ENCODE measurements at places on chromosomes 12 and 14.

DNA sequence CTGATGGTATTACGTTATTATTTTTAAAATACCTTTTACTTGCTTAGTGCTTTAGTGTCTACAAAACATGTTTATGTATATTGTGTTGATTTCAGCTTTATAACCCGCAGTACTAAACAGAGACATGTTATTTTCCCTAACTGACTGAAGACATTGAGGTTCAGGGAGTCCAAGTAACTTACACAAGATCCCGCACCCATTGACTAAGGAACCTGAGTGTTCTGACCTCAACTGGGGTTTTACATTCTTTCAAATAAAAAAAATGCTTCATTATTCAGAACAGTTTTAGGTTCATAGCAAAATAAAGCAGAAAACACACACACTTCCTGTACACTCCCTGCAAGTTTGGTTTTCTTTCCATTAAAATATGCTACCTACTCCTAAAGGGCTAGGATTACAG is 60.4 kb upstream of the METAP2 start:
- no peak for DNase-seq

GRCh38 chr12:1719139-1719538 is 28.3 kb downstream of the ADIPOR2 start:
- DNase-seq: no peak

- DNase-seq: no peak
Observed at GRCh38 chr14:64442300-64442988, 22.9 kb upstream of the AKAP5 start.

DNA sequence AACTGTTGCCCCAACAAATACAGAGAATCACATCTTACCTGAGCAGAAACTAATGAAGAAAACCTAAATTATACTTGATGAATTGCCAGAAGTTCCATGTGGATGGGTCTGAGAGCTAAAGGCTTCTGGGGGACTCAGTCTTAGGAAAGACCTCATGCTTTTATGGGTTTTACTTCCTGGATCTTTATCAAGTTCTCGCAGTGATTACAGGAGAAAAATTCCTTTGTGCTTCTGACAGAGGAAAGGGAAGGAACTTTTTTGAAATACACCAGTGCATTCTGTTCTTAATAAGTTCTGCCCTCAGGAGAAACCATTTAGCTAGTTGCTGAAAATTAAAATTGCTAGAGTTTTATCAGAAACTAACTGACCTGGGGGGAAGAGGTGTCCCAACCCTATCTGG is 203.9 kb upstream of the KITLG start:
- no peak for DNase-seq

DNA sequence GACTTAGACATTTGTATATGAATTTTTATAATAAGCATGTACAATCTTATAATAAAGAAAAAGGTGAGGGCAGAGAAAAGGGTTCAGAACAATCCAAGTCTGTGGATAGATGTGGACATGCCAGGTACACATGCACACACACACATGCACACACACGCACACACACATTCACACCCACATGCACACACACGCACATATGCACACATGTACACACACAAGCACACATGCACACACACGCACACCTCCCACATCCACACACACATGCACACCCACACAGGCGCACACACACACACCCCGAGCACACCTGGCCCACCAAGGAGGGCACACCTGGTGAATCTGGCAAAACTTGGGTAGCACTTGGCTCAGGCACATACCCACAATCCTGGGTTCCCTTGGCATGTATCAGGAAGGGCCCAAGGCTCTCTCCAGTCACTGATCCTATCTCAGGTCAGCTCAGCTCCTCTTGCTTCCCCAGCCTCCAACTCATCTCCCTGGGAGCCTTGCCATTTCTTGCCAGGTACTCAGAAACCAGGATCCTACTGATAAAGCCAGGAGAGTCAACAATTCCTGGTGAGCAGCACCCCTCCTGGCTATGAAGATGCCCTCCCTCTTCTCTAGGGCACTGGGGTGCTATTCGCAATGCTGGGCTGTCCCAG is 18.6 kb upstream of the TMEM106C start:
- DNase-seq: no peak

DNA sequence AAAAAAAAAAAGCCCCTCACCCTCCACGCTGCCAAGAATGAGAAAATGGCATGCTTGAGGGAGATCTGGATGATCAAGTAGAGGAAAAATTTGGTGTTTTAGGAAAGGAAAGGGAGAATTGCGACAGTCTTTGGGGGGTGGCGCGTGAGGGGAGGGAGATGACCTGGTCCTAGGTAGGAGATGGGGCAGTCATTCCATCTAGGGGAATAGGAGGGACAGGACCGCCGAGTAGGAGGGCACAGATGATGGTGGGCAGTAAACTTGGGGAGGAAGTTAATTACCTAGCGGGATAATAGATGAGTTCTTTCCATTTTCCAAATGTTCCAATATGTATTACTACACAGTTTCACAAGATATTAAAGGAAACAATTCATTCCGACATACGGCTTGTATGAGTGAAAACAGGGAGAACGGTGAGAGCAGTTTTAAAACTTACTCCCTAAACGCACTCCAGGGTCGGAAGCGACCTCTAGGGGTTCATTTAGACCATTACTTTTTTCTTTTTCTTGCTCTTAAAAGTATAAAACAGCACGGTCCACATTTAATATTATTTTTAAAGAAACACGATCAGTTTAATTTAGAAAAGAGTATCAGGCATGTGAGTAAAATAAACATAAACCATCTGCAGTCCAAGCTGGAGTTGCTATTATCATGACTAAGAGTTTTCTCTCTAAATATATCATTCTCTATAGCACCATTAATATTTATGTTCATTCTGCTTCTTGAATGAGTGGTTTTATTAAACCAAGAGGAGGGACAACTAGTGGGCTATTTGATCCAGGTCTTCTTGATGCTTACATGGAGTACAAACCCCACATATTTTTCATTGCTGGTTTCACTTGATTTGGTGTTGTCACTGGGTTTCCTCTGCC is 3.0 kb upstream of the FNTB start:
- no peak for DNase-seq

DNA sequence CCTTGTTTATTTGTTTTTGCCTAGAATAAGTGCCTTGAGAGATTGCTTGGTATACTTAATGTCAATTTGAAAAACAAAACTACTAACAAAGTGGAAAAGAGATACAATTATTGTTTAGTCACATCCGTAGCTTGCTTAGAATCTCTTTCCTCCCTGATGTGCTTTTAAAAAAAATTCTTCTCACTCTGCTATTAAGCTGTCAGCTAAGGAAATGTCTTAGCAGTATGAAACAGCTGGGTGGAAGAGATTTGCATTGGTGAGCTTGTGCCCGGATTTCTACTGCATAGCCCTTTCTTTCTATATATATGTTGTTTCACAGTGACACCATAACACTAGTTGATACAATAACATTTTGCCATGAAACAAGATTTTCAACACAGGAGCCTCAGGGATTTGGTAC is 229.4 kb upstream of the RGS6 start:
- no peak for DNase-seq

GRCh38 chr14:51068268-51068667 is 26.6 kb downstream of the TRIM9 start:
- DNase-seq: no peak

GRCh38 chr12:30696943-30697342 is 1.3 kb upstream of the IPO8 start:
- DNase-seq: no peak

- no peak for DNase-seq
Observed at GRCh38 chr12:118188690-118189371, 52.9 kb downstream of the PEBP1 start.

DNA sequence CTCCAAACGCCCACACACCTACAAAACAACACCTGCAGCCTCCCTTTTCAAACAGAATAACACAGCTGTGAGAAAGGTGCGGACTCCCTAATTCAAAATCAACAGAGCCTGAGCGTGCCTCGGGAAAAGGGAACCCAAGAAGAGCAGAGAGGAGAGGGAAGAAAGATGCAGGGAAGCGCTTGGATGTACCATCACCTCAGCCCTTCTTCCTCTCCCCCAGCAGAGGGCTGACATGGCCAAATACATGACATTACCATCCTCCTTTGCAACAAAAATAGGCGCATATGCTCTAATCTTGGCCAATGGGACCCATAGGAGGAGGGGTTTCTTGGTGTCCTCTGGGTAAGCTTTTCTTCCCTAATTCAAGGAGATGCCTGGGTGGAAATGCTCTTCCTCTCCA is 78.0 kb downstream of the CPSF2 start:
- DNase-seq: no peak

- no peak for DNase-seq
Observed at GRCh38 chr14:64955297-64955696, 12.8 kb upstream of the GPX2 start.

GRCh38 chr14:58171090-58171489 is 19.1 kb upstream of the ARMH4 start:
- DNase-seq: no peak

GRCh38 chr12:32395026-32395425 is 4.3 kb upstream of the FGD4 start:
- no peak for DNase-seq

- DNase-seq: no peak
Observed at GRCh38 chr12:101789171-101789570, 41.6 kb downstream of the GNPTAB start.

GRCh38 chr12:110533607-110534006 is 31.5 kb downstream of the RAD9B start:
- no peak for DNase-seq

DNA sequence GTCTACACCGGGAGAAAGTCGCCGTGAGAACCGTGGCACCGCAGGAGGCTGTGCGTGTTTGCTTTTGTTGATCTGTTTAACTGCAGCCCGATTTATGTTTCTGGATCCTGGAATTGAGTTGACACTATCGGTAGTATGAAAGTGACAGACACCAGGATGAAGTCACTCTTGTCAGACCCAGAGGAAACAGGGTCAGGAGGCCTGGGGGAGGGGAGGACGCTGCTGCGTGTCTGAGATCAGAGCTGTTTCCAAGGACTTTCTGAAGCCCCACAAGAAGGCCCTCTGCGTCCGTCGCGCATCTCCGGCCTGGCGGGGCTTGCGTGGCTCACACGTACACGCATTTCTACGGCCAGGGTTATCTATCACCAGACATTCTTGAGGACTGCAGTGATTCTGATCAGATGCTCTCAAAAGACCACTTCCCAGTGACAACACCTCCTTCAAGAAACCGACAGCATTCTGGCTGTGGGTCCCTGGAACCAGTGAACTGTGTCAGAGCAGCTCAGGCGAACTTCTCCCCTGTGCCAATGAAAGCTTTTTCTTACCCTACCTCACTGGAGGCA is 263.4 kb downstream of the ADGRD1 start:
- no peak for DNase-seq

- no peak for DNase-seq
Observed at GRCh38 chr14:56120091-56120691, 2.0 kb downstream of the PELI2 start.

- no peak for DNase-seq
Observed at GRCh38 chr12:78096909-78097597, 266.4 kb downstream of the NAV3 start.

DNA sequence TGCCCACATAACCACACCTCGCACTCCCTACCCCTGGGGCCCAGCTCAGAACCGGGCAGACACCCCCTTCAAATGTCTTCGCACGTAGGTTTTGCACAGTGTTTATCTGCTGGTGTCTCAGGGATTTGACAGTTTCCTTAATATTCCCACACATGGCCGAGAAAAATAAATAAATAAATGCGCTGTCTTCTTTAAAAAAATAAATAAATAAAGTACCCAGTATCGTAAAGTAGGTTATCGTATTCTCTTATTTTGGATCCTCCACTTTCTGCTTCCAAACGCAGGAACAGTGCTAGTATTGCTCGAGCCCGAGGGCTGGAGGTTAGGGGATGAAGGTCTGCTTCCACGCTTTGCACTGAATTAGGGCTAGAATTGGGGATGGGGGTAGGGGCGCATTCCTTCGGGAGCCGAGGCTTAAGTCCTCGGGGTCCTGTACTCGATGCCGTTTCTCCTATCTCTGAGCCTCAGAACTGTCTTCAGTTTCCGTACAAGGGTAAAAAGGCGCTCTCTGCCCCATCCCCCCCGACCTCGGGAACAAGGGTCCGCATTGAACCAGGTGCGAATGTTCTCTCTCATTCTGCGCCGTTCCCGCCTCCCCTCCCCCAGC is 710 bp upstream of the FOS start:
- DNase-seq: no peak

GRCh38 chr14:99173086-99173485 is 98.9 kb downstream of the BCL11B start:
- DNase-seq: no peak
